HCT116 (cell line): ENCODE measurements at places on chromosomes 13 and 19. TPM values are rescaled to one million over a fixed set of nuclear protein-coding genes. Genes with fewer than 3 reads are reported as not detected.

- no peaks in the 10 kb centered on the region for H3K27me3 ChIP-seq
- H3K4me3 ChIP-seq, result no peak overlapping the region
- no peak for DNase-seq
- no peak overlapping the region for H3K27ac ChIP-seq
- H3K4me1 ChIP-seq, result no peaks in the 10 kb centered on the region
These were observed 8.7 kb upstream of the GALP start for GRCh38 chr19:56167064-56167578.

- H3K27ac ChIP-seq, result no peak overlapping the region
- no peak for DNase-seq
- H3K4me3 ChIP-seq, result no peak overlapping the region
- no peaks in the 10 kb centered on the region for H3K27me3 ChIP-seq
These were observed 5.8 kb downstream of the FTL start for GRCh38 chr19:48970923-48971395.

DNA sequence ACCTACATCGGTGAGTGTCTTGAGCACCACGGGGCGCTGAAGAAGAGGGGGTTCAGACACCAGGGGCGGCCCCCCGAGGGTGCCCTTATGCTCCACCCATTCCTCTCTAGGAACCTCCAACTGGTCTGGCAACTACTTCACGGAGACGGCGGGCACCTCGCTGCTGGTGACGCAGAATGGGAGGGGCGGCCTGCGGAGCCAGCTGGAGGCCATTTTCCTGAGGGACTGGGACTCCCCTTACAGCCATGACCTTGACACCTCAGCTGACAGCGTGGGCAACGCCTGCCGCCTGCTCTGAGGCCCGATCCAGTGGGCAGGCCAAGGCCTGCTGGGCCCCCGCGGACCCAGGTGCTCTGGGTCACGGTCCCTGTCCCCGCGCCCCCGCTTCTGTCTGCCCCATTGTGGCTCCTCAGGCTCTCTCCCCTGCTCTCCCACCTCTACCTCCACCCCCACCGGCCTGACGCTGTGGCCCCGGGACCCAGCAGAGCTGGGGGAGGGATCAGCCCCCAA is 12.1 kb downstream of the HIPK4 start:
- no peak for DNase-seq
- no peaks in the 10 kb centered on the region for H3K36me3 ChIP-seq
- H3K27ac ChIP-seq, result no peak overlapping the region
- H3K27me3 ChIP-seq, result no peaks in the 10 kb centered on the region
- H3K4me3 ChIP-seq, result no peak overlapping the region
- H3K4me1 ChIP-seq, result no peaks in the 10 kb centered on the region

DNA sequence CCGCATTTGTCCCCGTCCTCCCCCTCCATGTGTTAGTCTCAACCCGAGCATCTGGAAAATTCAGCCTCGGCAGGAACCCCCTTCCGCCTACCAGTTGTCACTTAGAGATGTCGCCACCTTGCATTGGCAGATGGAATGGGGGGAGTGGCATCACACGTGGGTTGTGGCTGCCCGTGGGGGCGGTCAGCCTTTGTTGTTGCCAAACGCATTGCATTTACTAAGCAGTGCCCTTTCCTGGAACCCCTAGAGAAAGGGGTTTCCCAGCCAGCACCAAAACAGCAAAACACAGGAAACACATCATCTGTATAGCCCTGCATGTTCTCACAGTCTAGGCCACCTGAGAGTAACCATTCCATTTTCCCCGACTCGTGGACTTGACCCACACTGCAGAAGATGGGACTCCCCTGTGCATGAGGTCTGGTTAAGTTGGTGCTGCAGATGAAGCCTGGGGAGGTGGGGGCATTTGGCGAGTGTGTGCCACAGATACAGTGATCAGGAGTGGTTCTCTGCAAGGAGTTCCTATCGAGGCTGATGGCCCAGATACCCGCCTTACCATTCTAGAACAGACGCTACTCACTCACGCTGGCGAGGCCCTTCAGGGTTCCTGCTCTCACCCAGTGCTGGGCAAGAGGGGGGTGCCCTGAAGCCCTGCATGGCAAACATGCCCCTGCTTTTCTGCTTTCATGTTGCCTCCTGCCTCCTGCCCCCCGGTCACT is 38.3 kb downstream of the TMED1 start:
- no peak overlapping the region for H3K27ac ChIP-seq
- no peak for DNase-seq
- no peak overlapping the region for H3K4me3 ChIP-seq
- peaks cover 33% of the 10 kb centered on the region for H3K36me3 ChIP-seq

GRCh38 chr19:1360818-1361461 is 22.8 kb upstream of the NDUFS7 start:
- H3K27me3 ChIP-seq, result no peaks in the 10 kb centered on the region
- no peak for DNase-seq
- no peak overlapping the region for H3K4me3 ChIP-seq
- peak overlapping the region; percentile 20; the same call in 1 of the 2 replicates for H3K27ac ChIP-seq
- peaks cover 57% of the 10 kb centered on the region; the same call in 1 of the 2 replicates for H3K36me3 ChIP-seq

The SULT2A1 gene
- total RNA-seq, result 0.27 TPM
